KG1 (cell line): ENCODE measurements at places on chromosomes 7 and 10.

DNA sequence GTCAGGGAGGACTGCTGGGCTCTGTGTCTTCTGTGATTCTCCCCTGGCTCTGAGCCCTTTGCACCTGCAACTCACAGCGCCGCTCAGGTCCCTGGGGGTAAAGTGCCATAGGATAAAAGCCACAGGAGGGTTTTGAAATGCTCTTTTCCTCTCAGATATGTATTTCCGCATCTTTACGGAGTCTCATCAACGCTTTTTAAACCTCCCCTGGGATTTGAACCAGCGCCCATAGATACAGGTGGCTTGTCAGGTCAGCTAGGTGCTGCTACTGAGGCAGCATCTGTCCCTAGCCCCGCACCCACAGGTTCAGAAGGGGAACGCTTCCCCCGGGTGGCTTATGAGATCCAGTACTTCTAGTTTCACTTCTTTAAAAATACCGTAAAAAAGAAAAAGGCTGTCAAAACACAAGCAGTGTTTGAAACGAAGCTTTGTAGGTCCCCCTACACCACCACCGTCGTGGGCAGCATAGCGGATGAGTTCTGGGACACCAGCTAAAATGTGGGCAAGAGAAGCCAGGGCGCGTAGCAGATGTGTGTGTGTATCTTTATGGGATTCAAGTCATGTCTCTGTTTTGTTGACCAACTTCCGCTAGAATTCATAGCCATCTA is 173.5 kb downstream of the CUX1 start:
- DNase-seq: no peak

GRCh38 chr7:127081539-127081938 is 171.2 kb downstream of the GRM8 start:
- no peak for DNase-seq

- DNase-seq: no peak
These were observed 67.6 kb downstream of the CAV1 start for GRCh38 chr7:116592445-116592844.

GRCh38 chr7:98862716-98863420 is 6.9 kb downstream of the TMEM130 start:
- no peak for DNase-seq

DNA sequence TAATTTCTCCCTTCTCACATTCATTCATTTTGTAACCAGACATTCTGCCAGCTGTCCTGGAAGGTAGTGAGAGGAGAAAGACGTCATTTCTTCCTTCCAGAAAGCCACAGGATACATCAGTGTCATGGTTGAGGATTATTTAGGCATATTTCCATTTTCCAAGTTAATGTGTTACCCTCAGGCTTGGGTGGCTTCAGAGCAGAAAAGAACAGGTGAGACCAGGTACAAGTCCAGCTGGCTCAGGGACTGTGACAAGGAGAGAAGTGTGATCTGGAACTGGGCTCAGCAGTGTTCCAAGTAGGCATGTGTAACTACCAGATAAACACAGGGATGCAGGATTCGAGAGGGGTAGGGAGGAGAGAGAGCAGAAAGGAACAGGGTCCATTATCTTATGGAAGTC is 386.9 kb downstream of the GALNT17 start:
- no peak for DNase-seq

DNA sequence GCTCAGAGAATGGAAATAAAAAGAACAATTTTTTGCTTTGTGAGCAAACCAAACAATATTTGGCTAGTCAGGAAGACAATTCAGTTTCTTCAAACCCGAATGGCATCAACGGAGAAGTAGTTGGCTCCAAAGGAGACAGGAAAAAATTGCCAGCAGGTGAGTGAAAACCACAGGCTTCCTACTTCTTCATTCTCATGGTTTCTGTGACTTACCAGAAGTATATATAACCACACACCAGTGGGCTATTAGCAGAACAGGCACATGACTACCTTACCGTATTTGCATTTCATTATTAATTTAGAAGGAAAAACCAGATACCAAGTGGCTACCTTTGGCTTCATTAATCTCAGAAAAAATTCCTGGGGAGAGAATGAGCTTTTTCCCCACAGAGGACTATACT is 8.8 kb downstream of the TDRD1 start:
- no peak for DNase-seq

DNA sequence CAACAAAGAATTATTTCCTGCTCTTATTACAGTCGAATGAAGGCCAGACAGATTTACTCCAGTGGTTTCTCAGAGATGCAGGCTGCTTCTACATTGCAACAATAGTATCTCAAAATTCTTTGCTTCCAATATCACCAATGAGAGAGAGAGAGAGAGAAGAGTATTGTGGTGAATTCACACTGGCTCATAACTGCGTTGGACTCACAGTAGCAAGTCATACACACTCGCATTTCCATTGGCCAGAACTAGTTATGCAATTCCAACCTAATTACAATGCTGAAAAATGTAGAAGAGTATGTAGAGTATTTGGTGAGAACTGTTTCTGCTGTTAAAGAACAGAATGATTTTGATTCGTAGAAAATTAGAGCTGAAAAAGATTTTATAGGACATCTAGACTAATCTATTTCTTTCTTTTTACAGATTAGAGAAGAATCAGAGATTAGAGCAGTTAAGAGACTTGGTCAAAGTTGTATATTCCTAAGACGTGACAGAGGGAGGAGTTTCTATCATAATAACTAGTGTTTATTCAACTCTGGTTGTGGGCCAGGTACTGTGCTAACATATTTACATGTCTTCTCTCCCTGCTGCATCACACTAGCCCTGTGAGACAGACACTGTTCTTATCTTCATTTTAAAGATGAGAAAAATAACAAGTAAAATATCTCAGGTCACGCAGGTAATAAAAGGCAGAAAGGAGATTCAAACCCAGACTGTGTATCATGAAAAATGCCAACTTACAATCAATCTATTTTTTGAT is 34.6 kb upstream of the PDK4 start:
- no peak for DNase-seq
